ENCODE measurements at places on chromosomes 4 and X. TPM values are rescaled to one million over a fixed set of nuclear protein-coding genes. Genes with fewer than 3 reads are reported as not detected.

GRCh38 chr4:22215084-22215483, 266.5 kb upstream of the KCNIP4 start:
- no peaks in the 10 kb centered on the region for H3K27me3 ChIP-seq
- H3K27ac ChIP-seq, result no peak overlapping the region
- no peak overlapping the region for H3K4me3 ChIP-seq
- no peak for DNase-seq
- H3K36me3 ChIP-seq, result no peaks in the 10 kb centered on the region

RXFP1 gene
- 0.19 TPM for total RNA-seq

- no peak overlapping the region for H3K4me3 ChIP-seq
- H3K4me1 ChIP-seq, result peaks cover 10% of the 10 kb centered on the region
- H3K27ac ChIP-seq, result no peak overlapping the region
- DNase-seq, result no peak
- H3K36me3 ChIP-seq, result no peaks in the 10 kb centered on the region
Measured at GRCh38 chr4:7701866-7702649, 237.6 kb downstream of the AFAP1 start.

DNA sequence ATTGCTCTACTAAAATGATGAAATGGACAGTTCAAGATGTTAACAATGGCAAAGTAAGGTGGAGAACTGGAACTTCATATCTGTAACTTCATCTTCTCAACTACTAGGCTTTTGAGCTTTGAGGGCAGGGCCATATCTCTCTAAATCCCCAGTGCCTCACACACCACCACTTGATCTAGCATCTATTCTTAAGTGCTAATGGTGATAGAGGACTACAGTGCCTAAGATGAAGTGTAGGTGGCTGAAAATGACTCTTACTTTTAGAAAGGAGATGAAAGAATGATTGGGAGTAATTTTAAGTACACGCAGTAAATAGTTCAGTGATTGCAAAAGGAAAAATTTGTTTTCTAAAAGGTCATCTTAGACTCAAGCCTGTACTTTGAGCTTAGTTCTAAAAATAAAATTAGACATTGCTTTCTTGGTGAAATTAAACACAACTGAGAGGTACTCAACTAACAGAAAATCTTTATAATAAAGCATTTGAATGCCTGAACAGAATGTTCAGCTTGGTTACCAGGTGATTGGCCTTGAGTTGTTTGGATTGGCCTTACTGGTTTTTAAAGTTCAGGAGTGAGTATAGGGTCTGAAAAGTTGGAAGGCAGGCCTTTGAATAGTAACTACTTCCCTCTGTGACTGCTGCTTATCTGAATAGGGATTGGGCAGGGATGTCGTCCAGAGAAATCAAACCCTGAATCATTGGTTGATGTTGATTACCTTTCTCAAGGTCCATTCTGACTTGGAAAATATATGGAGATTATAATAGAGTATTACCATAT, 45.4 kb downstream of the DIAPH2 start:
- no peaks in the 10 kb centered on the region for H3K36me3 ChIP-seq
- no peak overlapping the region for H3K27ac ChIP-seq
- no peak for DNase-seq
- H3K27me3 ChIP-seq, result no peaks in the 10 kb centered on the region
- no peak overlapping the region for H3K4me3 ChIP-seq

PNMA6A gene
- total RNA-seq, result 0.26 TPM

- DNase-seq, result peak; percentile 60
- no peaks in the 10 kb centered on the region for H3K36me3 ChIP-seq
- peak overlapping the region; percentile 34 for H3K27ac ChIP-seq
Measured at GRCh38 chrX:67545893-67546495, 2.2 kb downstream of the AR start.

GRCh38 chr4:26055855-26056254, 141.8 kb downstream of the SMIM20 start:
- peaks cover 18% of the 10 kb centered on the region for H3K27me3 ChIP-seq
- DNase-seq, result no peak
- peaks cover 18% of the 10 kb centered on the region for H3K4me1 ChIP-seq
- H3K27ac ChIP-seq, result no peak overlapping the region
- H3K4me3 ChIP-seq, result no peak overlapping the region
- H3K36me3 ChIP-seq, result no peaks in the 10 kb centered on the region

CLDN34 gene
- not detected for total RNA-seq

DNA sequence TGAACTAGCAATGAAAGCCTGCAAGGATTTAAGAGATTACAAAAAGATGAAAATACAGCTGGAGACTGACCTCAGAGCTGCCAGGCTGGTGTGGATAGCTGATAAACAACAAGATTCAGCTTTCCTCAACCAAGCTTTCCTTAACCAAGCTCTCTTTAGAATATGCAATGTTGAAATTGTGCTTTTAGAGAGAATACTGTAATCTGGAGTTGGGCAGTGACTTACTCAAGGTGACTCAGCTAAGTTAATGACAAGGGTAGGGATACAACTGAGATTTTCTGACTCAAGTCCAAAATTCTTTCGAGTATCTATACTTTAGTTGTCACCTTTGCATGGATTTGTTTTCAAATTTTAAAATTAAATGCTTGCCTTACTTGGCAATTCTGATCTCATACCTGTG, 98.0 kb downstream of the AMMECR1 start:
- no peaks in the 10 kb centered on the region for H3K36me3 ChIP-seq
- H3K27ac ChIP-seq, result no peak overlapping the region
- H3K27me3 ChIP-seq, result no peaks in the 10 kb centered on the region
- DNase-seq, result no peak
- H3K4me3 ChIP-seq, result no peak overlapping the region
- H3K4me1 ChIP-seq, result no peaks in the 10 kb centered on the region

DNA sequence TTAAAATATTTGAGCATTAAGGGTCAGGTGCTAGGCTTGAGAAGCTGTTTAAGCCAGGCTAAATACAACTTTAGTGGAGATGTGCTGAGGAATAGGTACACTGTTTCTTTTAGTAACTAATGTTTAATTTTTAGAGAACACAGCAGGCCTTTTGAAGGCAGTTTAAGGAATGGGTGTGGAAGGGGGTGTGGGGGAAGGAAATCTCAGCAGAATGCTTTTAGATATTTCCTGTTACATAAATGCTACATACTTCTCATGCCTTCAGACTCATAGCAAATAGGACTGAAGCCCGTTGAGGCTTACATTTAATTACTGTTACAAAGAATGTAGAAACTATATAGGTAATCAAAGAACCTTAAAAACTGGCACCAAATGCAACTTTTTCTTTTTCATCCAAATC, 66.3 kb downstream of the WWC2 start:
- H3K4me3 ChIP-seq, result no peak overlapping the region
- H3K4me1 ChIP-seq, result peaks cover 5% of the 10 kb centered on the region
- no peak overlapping the region for H3K27ac ChIP-seq
- no peaks in the 10 kb centered on the region for H3K27me3 ChIP-seq
- no peaks in the 10 kb centered on the region for H3K36me3 ChIP-seq

- H3K36me3 ChIP-seq, result no peaks in the 10 kb centered on the region
- no peaks in the 10 kb centered on the region for H3K27me3 ChIP-seq
- H3K4me3 ChIP-seq, result no peak overlapping the region
- no peaks in the 10 kb centered on the region for H3K4me1 ChIP-seq
- DNase-seq, result no peak
Measured at GRCh38 chrX:136310411-136310810, 9.6 kb downstream of the ADGRG4 start.

DNA sequence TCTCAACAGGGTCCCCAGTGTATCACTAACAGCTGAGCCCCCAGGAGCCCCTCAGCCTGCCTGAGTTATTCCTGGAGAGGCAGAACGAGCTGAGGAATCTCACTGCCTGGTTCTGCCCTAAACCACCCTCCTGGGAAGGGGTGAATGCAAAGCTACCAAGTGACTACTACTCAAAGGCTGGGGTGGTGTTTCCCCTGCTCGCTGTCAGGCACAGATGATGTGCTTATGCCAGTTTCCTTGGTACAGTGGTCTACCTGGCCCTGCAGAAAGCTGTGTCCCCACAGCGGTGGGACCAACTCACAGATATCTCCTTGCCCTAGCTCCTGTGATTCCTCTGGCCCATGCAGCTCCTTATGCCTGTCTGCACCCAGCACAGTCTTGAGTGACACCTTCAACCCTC, 35.4 kb upstream of the ASMTL start:
- no peaks in the 10 kb centered on the region for H3K27me3 ChIP-seq
- no peaks in the 10 kb centered on the region for H3K36me3 ChIP-seq
- no peak overlapping the region for H3K4me3 ChIP-seq
- no peak for DNase-seq
- no peak overlapping the region for H3K27ac ChIP-seq

DNA sequence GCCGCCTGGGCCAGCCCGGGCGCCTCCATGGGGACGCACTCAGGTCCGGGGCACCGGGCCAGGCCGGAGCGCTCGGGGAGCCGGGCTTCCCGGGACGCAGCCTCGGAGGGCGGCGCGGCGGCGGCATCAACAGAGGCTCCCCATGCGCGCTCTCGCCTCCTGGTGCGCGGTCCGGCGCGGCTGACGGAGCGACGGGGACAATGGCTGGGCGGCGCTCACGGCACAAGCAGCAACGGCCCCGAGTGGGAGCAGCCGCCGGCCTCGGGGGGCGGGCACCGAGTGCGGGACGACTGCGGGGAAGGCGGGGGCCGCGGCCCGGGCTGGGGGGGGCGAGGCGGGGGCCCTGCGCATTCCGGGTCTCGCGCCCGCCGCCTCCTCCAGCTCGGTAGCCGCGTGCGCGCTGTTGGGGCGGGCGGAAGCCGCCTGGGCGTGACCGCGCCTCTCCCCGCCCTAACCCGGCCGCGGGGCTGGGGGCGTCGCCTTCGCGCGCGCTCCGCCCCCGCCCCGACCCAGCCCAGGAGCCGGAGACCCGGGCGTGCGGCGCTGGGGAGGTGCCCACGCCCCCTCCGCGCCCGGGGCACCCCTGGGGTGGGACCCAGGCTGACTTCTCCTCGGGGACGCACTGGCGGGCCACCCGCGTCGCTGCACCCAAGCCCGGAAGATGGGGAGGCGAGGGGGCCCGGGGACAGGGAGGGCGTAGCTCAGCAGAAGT, at the start of gene PRKX:
PRKX (minus strand) TSS at position 425 of the 712 bp plus-strand sequence; CDS start at position 29, 396 bp downstream.
- no peak for DNase-seq
- H3K4me3 ChIP-seq, result peak within 1 kb of the TSS; percentile 78
- peaks cover 13% of the 10 kb centered on the region for H3K4me1 ChIP-seq
- H3K36me3 ChIP-seq, result no peaks in the 10 kb centered on the region
- H3K27me3 ChIP-seq, result no peaks in the 10 kb centered on the region

GRCh38 chr4:8272472-8273428, 3.2 kb downstream of the HTRA3 start:
- DNase-seq, result no peak
- peaks cover 60% of the 10 kb centered on the region for H3K4me1 ChIP-seq
- H3K27ac ChIP-seq, result peak overlapping the region; percentile 16
- peak overlapping the region; percentile 57 for H3K4me3 ChIP-seq
- no peaks in the 10 kb centered on the region for H3K36me3 ChIP-seq
- H3K27me3 ChIP-seq, result peaks cover 25% of the 10 kb centered on the region

DNA sequence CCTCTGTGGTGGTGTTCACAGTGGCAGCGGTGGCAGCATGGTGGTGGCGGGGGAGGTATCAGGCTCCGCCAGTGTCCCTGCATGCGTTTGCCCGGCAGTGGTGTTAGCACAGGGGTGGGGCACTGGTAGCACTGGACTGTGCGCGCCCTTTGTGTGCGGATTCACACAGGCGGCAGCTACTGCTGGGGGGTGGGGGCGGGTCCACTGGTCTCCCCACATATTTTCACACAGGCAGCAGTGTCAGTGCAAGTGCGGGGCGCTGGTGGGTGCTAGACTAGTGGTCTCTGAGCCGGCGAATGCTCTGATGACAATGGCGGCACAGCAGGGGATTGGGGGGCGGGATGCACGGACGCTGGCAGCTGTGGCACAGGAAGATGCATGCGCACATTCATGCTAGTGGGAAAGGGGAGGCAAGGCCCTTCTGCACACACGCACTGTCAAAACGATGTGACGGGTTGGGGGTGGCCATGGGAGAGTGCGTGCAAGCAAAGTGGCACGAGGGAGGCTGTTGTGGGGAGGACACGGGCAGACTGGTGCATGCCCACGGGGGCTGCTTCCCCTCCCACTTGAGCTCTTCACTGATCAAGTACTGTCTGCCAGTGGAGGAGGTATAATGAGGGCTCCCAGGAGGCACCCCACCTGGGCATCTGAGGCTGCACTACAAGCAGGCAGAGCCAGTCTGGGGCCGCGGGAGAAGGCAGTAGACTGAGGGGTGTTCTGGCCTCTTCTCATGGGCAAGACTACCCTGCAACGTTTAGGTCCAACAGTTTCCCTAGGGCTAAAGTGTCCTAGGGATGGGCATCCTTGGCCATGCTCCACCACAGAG, 53.0 kb downstream of the POF1B start:
- no peak overlapping the region for H3K27ac ChIP-seq
- no peaks in the 10 kb centered on the region for H3K27me3 ChIP-seq
- H3K4me3 ChIP-seq, result no peak overlapping the region
- DNase-seq, result no peak

AVPR2 gene
- 1.6 TPM for total RNA-seq

Measured in suprapubic skin (tissue), 4 donors.